ENCODE measurements at places on chromosomes 5 and 9.

GRCh38 chr5:170557314-170557713 lies 53.5 kb downstream of the KCNIP1 start:
- no peak for DNase-seq

DNA sequence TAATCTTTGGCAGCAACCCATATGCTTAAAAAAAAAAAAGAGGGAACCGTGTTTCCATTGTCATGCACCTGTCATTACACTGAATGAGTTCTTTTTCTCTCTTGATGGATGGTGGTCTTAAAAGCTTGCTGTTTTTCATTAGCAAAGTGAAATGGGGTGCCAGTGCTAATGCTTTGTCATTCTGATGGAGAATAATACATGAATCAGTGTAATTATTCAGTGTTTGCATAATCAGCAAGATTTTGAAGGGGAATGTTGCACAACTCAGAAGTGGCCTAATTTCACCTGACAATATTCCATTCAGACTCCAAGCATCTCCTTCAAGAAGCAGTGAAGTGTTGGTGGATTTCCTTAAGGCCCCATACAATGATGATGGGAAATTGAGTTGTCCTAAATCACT lies 38.1 kb downstream of the MAP1B start:
- DNase-seq = no peak

GRCh38 chr9:129109537-129109903 lies 1.1 kb downstream of the CRAT start:
- no peak for DNase-seq

DNA sequence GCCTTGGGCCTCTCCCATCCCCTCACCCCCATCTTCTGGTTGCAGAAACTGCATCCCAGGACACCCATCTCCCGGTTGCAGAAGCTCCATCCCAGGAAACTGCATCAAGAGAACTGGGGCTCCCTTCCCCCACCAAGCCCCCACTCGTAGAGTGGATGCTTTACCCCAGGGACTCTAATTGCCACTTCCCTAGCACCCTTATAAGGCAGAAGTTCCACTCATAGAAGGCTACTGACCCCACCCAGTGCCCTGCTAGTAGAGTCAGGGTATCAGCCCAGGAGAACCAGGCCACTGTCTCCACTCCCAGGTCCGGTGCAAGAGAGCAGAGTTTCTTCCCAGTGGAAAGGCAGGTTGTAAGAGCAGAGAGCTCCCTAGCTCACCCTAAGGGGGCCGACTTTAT lies 12.2 kb upstream of the SYK start:
- DNase-seq = no peak

DNA sequence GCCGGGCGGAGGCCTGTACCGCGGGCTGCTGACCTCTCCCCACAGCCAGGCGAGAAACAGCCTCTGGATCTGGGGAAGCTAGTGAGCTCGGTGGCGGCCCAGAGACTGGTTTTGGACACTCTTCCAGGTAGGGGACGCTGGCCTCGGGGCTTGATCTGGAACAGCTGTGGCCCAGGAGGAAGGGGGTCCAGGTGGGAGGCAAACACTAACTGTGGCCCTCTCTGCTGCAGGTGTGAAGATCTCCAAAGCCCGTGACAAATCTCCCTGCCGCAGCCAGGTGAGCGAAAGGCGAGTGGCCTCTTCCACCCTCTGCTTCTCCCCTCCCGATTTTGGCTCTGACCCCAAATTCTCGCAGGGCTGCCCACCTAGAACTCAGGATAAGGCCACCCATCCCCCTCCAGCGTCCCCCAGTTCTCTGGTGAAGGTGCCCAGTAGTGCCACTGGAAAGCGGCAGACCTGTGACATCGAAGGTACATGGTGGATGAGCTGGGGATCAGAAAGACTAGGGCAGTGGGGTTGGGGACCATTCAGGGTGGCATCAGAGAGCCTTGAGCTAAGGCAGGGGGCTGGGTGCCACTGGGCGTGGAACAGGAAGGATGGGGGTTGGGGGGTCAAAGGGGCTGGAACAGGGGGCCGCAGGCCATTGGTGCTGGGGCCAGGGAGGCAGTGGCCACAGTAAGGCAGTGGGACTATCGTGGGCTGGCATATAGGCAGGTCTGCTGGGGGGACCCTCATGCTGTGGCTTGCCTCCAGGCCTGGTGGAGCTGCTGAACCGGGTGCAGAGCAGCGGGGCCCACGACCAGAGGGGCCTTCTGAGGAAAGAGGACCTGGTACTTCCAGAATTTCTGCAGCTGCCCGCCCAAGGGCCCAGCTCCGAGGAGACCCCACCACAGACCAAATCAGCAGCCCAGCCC lies 12.9 kb upstream of the SLC34A1 start:
- no peak for DNase-seq

DNA sequence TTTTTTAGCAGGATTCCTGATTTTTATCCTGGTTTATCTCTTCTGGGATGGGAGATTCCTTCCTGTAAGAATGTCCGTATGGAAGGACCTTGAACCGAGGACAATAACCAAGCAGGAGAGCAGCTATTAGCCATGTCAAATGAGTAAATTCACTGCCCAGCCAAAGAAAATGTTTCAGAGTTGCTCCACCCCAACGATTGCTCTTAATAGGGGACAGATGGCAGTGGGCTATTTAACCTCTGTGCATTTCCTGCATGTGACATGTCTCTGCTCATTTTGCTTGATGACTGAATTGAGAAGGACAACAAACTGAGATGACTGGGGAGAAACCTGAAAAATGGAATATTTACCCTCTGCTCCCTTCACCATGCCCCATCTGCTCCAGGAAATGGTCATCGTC lies 479.9 kb upstream of the ZNF462 start:
- DNase-seq = no peak

GRCh38 chr9:137314561-137315560 lies 12.8 kb upstream of the NRARP start:
- DNase-seq = no peak

DNA sequence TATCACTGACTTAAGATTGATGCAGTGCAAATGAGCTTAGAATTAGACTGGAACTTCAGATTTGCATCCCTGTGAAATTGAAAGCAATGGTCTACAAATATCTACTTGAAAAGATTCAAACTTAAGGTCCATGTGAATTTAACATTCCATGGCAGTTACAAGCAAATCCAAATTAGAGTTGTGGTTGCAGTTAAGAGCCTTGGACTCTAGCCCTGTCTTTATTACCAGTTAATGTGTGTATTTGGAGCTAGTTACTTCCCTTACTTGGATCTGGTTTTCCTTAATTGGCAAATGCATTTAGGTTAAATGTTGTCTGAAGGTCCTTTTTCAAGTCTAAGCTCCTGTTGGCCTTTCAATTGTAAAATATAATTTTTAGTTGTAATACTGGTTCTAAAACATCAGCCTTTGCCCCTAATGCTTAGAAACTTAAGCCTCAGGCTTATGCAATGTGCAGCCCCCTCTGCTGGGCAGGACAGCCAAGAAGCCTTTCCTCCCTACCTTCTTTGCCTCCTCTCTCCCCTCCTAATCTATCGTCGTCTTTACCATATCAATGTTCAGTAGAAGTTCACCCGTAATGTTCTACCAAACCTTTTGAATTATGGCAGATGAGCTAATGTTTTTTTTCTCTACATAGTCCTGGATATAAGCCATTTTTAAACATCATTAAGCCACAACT lies 59.5 kb downstream of the ERMP1 start:
- DNase-seq = no peak

DNA sequence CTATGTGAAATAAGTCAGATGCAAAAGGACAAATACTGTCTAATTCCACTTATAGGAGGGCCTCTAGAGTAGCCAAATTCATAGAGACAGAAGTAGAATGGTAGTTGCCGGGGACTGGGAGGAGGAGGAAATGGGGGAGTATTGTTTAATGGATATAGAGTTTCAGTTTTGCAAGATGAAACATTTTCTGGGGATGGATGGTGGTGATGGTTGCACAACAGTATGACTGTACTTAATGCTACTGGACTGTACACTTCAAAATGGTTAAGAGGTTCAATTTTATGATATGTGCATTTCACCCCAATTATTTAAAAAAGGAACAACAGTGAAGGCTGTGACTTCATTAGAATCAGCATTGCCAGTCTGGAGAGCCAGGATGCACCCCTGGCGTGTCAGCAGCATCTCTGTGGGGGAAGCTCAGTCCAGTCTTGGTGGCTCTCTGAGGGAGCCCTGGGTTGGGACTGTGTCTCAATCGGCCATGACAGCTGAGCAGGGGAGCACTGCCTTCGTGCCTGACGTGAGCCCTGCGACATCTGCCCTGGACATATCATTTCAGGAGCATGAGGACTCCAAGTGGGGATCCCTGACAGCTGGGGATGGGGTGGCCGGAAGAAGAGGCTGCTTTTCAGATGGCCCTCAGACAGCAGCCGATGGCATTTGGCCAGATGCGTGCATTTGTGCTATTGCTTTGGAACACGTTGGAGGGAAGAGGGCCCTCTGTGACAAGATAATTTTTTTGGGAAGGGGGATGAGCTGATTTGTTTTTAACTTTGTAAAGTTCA lies 130.8 kb upstream of the STC2 start:
- no peak for DNase-seq

GRCh38 chr9:114034196-114034595 lies 43.9 kb downstream of the AMBP start:
- no peak for DNase-seq

GRCh38 chr9:127706836-127707241 lies at the start of gene CFAP157:
Gene CFAP157 (plus strand): TSS chr9:127706988. CDS start chr9:127707032, 44 bp downstream.
- DNase-seq = no peak

DNA sequence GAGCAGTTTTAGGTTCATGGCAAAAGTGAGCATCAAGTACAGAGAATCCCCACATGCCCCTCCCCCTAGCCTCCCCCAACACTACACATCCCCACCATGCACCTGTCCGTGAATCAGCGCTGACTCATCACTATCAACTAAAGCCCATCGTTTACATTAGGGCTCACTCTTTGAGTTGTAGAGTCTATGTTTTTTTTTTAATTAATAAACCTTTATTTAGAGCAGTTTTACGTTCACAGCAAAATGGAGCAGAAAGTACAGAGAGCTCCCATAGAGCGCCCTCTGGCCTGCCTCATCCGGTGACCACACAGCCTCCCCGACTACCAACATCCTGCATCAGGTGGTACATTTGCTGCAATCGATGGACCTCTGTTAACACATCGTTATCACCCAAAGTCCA lies 47.9 kb upstream of the UNC5A start:
- DNase-seq = no peak

- no peak for DNase-seq
Observed at GRCh38 chr9:125099816-125100215, 43.5 kb downstream of the SCAI start.

DNA sequence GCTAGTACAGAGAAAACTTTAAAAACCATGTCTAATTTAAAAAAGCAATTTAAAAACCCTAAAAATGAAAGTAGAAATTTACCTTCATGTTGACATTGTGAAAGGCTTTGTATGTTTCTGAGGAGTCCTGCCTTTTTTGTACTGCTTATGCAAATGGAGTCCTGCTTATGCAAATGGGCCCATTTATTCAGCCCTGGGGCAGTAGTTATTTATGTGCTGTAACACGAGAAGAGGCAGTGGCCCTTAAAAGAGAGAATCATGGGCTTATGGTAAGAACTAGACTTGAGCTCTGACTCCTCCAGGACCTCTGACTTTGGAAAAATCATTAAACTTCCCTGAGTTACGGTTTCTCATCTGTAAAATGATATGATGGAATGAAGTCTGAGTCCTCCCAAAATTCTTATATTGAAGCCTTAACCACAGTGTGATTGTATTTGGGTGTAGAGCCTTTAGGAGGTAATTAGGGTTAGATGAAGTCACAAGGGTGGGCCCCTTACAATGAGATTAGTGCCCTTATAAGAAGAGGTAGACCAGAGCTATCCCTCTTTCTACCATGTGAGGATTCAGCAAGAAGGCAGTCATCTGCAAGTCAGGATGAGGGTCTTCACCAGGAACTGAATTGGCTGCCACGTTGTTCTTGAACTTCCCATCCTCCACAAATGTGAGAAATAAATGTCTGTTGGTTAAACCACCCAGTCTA lies 447.8 kb upstream of the CD180 start:
- no peak for DNase-seq

DNA sequence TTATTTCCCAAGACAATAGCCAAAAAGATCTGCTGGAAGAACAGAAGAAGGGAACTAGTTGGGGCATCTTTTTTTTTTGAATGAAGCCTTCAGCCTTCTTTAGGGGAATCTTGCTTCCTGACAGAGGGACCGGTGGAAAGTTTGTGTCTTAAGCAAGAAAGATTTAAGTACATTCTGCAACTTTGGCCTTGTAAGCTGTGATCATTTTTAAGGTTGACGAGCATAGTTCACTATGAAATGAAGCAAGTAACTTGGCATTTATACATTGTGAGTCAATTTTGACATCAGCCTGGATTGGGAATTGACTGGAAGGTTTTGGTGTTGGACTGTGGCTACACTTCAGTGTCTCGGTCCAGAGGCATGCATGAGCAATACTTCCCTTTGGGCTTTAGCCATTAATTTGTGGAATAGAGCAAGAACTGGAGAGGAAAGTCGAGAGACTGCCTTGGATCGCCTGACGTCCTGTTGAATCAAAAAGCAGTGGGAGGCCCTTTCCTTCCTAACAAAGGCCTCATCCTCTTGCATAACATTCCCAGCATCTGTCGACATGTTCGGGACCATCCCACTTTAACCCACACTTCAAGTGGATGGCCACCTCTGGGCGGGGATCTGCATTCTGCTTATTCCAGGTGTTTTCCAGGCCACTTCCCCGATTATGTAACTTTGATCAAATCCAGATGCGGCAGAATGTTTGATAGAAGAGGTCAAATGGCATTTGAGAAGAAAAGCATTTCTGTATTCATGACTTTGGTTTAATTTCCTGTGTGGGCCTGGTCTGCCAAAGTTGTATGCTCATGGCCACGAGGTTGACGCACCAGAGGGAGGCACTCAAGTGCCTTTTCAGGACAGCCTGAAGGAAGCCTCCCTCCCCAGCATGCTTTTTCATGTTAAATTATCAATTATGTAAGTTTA lies 12.5 kb downstream of the ABL1 start:
- DNase-seq = no peak

GRCh38 chr5:59845730-59846129 lies 47.8 kb downstream of the PDE4D start:
- DNase-seq = no peak

GRCh38 chr5:59489551-59489950 lies 404.0 kb downstream of the PDE4D start:
- DNase-seq = no peak

DNA sequence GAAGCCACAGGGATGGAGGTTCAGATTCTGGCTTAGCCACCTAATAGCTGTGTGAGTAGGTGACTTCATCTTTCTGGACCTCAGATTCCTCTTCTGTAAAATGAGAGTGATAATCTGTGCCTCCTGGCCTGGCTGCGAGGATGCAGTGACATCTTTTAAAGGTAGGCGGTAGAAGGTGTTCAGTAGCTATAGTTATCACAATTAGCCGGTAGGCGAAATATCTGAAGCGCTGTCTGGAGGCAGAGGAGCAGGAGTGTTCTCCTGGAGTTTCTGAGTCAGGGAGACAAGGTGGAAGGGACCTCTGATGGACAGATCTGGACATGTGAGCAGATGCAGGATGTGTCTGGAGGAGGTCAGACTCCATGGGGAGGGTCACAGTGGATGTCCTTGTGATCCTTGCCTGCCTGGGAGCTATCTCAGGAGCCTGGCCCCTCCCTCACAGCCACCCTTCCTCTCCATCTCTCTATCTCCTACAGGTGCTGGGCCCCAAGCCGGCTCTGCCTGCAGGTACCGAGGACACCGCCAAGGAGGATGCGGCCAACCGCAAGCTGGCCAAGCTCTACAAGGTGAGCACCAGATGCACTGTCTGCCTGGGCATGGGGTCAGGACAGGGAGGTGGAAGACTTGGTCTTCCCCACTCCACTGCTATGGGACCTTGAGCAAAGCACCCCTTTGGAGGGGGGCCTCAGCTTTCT lies 45.6 kb downstream of the GSN start:
- DNase-seq = no peak
